Thyroid gland (tissue), 4 donors: ENCODE measurements at places on chromosomes 5 and 9.
A peak's percentile ranks its signal among the peaks of the same experiment; 100 is the strongest.

DNA sequence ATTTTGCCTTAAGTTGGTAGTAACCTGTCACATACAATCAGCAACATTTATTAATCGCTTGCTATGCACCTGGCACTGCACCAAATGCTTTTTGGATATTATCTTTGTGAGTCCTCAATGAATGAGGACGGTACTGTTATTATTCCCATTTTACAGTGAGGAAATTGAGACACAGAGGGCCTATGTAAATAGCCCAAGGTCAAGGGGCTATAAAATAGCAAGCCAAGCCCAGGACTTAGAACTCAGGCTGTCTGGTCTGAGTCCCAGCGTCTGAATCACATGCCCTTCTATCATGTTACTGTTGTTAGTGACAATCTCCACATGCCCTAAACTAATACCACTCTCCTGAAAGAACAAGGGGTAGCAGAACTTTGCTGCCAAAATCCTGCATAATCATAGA is 60.0 kb downstream of the ERAP1 start:
- no peak for DNase-seq

DNA sequence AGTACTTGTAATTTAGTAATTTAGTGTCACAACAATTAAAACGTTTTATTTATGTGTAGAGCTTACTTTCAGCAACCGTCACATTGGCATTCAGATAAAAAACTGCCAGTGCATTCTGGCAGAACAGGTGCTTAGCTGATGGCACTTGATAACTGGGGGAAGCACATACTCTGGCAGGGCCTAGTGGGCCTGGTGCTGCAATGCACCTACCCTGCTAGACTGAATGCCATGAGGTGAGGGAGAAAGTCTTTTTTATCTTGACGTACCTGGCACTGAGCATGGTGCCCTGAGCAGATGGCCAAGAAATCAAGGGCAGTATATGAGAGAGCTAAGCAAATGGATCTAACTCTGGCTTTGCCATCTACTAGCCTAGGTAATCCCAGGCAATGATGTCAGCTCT is 280.6 kb upstream of the EFNA5 start:
- DNase-seq = peak; percentile 36

- DNase-seq = no peak
These were observed 9.3 kb downstream of the TMEM245 start for GRCh38 chr9:109110329-109111021.

- no peak for DNase-seq
These were observed 93.1 kb downstream of the PJA2 start for GRCh38 chr5:109316634-109317033.

DNA sequence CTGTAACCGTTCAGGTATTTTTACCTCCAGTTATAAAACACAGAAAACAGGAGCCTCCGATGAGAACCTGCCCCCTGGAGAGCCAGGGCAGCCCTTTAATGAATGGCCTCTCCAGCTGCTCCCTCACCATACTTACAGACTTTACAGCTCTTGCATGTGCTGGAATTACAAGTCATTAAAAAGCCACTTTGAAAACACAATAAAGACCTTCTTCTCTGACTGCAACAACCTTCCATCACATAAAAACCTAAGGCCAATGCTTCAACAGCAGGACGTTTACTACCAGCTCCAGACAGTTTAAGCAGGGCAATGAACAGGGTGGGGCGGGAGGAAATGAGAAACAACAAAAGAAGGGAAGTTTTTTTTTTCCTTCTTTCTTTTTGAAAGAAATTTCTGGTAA is 213.8 kb downstream of the MLLT3 start:
- DNase-seq = no peak

- DNase-seq = no peak
These were observed 45.7 kb upstream of the GGTA1 start for GRCh38 chr9:121545150-121545874.

DNA sequence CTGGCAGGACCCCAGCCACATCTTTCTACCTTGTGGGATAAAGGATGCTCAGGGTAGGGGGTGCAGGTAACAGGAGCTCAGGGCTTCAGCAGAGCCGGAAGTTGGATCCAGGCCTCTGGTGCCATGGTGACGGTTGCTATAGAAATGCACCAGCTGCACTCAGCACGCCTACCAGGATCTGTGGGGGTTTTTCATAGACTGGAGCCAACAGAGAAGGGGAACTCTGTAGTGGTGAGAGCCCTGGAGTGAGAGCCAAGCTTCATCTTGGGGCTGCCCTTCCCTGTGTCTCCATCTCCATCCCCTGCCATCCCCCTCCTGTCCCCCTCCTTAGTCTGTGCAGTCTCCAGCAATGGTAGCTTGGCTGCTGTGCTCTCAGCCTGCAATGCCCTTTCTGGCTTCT is 27.5 kb upstream of the BOD1 start:
- peak; percentile 27 for DNase-seq

DNA sequence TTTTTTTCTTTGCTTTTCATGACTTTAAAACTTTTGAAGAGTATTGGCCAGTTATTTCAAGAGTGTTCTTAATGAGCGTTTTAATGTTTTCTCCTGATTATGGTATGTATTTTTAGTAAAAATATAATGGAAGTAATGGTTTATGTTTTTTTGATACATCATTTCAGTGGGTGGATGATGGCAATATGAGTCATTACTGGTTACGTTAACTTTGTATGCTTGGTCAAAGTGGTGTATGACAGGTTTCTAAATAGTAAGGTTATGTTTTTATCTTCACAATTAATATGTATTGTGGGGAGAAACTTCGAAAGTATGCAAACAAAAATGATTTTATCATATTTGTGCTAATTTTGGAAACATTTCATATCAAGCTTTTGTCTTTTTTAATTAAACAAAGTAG is 176.7 kb upstream of the PRDM9 start:
- no peak for DNase-seq

- no peak for DNase-seq
These were observed 134.2 kb upstream of the MARCHF11 start for GRCh38 chr5:16313761-16314160.

GRCh38 chr5:91340532-91340931 is 42.6 kb downstream of the ARRDC3 start:
- no peak for DNase-seq

GRCh38 chr5:138303372-138303771 is 28.2 kb downstream of the CDC25C start:
- DNase-seq = no peak

DNA sequence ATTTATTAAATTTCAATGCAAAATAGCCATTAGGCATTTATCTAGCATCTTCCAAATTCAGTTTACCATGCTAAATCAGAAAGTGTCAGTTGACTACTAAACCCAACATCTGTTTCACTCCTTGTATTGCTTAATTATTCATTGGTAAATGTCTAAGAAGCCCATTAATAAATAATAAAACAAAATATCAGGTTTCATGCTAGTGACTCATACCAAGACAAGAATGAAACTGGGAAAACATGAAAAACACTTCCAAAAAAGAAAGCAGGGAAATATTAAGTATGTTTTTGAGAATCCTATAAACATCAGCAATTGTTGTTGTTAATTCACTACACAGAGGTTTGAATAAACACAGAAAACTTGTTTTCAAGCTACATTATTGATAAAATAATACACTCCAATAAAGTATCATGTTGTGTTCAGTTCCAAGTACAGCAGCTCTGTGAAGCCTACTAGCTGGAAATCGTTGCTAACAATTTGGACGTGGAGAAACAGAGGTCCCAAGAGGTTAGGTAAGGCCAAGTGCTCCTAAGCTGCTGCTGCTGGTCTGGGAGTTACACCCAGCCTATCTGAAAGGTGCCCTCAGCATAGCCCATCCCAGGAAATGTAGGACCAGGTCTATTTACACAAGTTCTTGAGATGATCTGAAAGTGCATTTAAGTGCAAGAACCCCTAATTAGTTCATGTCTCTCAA is 78.8 kb downstream of the GNAQ start:
- DNase-seq = no peak

DNA sequence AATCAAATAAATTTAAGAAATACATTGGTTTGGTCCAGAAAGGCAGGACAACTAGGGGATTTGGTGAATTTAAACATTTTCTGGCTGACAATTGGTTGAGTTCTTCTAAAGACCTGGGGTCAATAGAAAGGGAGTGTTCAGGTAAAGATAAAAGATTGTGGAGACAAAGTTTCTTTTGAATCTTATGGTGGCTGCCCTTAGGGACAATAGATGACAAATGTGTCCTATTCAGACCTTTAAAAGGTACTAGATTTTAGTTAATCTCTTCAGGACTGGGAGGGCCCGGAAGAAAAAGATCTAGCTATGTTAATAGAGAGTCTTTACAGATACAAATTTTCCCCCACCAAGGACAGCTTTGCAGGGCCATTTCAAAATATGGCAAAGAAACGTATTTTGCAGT is 35.9 kb downstream of the PLEKHG4B start:
- DNase-seq = no peak
